NT2/D1 (cell line): ENCODE measurements at places on chromosomes 6 and 20.

- no peak for DNase-seq
Measured at GRCh38 chr6:85462673-85463072, 12.8 kb downstream of the NT5E start.

DNA sequence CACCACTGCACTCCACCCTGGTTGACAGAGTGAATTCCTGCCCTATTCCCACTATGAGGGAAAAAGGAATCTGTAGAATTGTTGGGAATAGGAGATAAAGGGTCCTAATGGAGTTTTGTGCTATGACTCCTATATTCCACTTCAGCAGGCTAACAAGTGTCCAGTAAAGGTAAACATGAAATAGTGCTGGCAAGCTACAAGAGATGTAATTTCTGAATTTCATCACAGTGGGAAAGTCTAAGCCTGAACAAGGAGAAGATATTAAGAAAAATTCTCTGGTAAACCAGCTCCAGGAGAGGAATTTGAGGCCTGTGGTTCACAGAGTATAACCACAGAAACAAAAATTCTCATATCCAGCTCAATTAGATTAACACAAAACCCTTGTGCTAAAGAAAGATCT is 10.3 kb upstream of the C6orf58 start:
- DNase-seq: no peak

DNA sequence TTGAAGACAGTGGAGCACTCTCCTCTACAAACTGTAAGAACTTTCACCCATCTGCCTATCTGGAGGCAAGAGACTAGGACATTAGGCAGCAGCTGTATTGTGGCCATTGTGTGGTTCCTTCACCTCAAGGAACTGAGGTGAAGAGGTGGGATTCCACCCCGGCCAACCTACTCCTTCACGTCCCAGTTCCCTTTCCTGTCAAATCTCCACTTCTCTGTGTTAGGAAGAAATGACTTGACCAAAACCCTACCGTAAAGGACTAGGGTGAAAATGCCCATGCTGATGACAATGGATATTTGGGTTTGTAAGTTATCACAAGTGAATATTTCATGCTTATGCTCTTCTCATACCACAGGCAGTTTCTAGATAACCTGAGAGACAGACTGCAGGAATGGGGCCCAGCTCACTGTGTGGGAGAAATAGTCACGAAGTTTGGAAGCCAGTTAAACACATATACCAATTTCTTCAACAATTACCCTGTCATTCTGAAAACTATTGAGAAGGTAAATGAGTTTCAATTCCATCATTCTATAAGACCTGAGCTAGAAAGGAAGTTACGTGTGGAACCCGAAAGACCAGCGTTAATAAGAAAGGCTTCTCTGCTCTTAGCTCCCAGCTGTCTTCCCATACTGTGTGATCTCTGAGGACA is 86.6 kb downstream of the ECT2L start:
- DNase-seq: no peak

- no peak for DNase-seq
Measured at GRCh38 chr6:37134396-37135191, 35.4 kb upstream of the PIM1 start.

DNA sequence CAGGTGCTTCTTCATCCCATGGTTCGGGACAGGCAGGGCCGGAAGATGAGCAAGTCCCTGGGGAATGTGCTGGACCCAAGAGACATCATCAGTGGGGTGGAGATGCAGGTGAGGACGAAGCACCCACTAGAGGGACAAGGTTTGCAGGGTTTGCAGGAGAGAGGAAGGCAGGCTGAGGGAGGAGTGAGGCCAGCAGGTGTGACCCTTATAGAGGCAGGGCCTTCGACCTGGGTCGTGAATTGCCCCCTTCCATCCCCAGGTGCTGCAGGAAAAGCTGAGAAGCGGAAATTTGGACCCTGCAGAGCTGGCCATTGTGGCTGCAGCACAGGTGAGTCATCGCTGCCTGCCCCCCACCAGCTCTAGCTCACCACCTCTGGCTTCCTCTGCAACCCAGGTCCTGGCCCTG is 8.4 kb downstream of the VARS2 start:
- DNase-seq: no peak

- no peak for DNase-seq
Measured at GRCh38 chr6:123263981-123264380, 267.9 kb downstream of the CLVS2 start.

DNA sequence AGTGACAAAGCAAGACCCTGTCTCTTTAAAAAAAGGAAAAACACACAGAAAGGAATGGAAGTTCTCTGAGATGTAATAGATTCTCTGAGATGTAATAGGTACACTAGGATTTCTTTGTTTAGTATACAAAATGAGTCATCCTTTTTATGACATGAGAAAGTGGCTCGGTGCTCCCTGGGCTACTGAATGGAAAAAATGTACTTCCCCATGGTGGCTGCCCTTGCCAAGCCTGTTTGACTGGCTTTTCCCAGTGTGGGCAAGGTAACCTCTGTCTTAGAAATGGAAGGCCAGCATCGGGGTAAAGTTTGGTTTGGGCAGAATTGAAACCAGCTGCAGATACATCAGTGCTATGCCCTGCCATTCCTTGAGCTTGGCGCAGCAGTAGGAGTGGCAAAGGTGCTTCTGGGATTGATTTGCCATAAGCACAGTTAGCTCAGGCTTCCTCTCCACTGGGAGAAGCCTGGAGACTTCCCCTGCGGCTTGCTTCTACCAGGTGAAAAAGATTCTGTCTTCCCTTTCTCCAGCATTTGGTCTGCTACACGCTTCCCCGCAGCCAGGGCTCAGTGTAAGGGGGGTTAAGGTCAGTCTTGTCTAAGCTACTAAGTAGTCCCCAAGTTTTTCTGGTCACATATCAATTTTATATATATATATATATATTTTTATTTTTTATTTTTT is 24.5 kb downstream of the ARFGEF2 start:
- DNase-seq: no peak

GRCh38 chr6:142251930-142252445 is 49.8 kb upstream of the ADGRG6 start:
- no peak for DNase-seq

DNA sequence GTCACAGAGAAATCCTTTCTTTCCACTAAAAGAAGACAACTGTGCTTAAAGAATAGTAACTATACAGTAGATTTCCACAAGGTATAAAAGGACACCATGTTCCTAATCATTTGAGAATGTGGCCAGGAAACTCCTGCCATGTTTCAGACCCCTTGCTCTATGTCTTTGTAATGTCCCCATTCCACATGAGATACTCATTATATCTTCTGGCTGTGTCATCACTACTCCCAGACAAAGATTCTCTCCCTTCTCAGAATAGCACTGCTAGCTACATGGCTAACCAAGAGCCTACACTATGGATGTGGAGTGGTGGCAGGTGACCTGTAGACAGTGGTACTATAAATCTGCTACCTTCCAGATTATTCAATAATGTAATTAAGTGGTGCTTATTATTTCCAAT is 218.1 kb upstream of the MCHR2 start:
- no peak for DNase-seq

- no peak for DNase-seq
Measured at GRCh38 chr20:39155971-39156370, 193.8 kb downstream of the DHX35 start.

DNA sequence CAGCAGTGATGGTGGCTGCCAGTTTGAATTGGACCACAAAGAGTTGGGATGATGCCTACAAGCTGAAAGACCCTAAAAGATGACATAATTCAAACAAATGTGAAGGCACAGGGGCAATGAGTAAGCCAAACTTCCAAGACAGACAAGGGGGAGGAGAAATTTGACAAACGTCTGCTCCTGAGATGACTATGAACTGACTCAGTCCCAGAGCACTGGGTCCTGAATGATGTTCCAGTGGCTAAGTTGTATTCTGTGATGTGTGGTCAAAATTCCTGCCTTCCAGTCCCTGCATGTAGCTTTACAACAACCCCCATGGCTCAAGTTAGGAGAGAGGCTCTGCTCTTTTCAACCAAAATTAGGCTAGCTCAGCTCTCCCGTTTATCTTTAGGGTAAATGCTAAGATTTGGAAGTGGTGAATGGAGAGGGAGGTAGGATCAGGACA is 86.1 kb upstream of the SIRPA start:
- DNase-seq: no peak
